ENCODE measurements at places on chromosomes 12 and 14.
A peak's percentile ranks its signal among the peaks of the same experiment; 100 is the strongest.

GRCh38 chr14:61106271-61106958, 125.4 kb downstream of the SLC38A6 start:
- DNase-seq, result no peak

DNA sequence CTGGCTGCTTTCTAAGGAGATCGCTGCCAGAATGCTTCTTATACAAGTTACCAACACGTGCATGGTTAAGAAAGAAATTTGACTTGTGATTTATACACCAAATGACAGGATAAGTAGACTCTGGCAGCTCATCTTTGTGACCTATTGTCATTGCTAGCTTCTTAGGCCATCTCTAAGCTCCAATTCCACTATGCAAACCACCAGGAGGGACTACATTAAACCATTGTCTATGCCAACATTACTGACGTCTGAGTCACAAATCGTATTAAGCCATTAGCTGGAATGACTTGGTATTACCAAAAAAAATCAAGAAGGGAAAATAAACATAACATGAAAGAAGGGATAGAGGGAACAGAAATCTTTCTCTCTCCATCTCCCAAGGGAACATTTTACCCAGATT, 15.8 kb upstream of the VPS33A start:
- DNase-seq, result no peak

GRCh38 chr12:118035190-118036041, 18.9 kb downstream of the RFC5 start:
- DNase-seq, result no peak

GRCh38 chr14:89465876-89466275, 48.8 kb upstream of the FOXN3 start:
- DNase-seq, result no peak

DNA sequence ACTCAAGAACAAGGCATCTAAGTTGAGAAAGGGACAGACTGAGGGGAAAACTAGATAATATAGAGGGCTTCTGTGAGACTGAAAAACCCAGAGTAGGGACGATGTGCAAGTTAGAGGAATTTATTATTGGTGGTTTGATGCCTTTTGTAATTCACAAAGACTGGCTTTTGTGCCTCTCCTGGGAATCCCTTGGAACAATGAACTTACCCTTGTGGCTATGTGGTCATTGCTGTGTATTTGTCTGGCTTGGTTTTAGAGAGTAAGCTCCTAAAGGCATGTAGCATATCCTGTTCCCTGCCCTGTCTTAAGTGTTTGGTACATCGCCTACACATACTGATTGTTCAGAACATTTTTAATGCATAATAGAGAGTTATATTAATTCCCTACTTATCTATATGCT, 26.6 kb downstream of the DCN start:
- no peak for DNase-seq

- no peak for DNase-seq
Measured at GRCh38 chr12:116303066-116303465, 25.6 kb upstream of the MED13L start.

DNA sequence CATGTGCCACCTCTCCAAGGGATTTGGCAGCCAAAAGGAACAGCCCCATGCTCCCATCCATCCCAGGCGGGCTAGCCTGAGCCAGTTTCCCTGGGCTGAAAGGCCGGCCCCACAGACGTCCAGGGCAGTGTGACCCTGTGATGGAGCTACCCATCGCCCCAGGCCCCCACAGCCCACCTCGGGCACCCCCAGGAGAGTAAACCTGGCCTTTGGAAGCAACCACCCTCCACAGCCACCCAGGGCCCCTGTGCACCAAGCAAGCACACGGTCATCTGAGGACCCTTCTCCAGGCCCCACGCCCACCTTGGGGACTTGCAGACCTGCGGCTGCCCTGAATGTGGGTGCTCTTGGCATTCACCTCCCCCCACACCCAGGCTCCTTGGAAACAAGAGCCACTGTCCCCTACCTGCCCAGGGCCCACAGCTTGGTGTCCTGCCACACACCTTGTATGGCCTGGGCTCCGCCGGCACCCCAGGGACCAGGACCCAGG, 8.4 kb downstream of the AHNAK2 start:
- no peak for DNase-seq

- DNase-seq, result no peak
Measured at GRCh38 chr12:4153343-4153892, 120.1 kb upstream of the CCND2 start.

DNA sequence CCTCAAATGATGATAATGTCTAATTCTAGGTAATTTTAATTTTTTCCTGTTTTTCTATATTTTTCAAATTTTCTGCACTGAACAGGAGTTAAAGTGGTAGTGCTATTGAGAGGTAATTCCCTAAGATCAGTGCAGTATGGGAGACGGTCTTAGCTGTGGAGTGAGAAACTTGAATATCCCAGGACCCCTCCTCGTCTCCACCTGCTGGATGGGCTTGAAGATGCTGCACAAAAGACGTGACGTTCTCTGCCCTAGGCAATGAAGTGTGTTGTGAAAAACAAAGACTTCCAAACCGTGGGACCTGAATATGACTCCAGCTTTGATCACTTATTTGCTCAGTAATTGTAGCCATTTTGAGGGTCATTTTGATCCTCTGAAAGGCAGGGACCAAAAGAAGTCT, 298.1 kb downstream of the VRK1 start:
- no peak for DNase-seq

DNA sequence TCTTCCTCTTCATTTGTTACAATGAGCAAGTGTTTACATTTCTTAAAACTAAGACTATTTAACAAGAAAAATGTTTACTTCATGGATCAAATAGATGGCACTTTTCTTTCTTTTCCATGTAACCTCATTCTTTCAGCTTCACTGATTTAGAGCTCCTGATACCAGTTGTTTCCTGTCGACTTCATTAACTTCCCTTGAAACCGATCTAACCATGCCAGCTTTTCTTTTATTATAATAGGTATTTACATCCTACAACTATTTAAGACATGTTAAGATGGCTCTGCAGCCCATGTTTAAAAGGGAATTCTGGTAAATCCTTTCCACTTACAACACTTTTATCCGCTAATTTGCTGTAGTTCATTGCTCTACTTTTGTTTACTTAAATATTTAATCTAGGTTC, 107.3 kb upstream of the DCN start:
- no peak for DNase-seq

- no peak for DNase-seq
Measured at GRCh38 chr14:68279777-68280233, 460.2 kb downstream of the RAD51B start.

DNA sequence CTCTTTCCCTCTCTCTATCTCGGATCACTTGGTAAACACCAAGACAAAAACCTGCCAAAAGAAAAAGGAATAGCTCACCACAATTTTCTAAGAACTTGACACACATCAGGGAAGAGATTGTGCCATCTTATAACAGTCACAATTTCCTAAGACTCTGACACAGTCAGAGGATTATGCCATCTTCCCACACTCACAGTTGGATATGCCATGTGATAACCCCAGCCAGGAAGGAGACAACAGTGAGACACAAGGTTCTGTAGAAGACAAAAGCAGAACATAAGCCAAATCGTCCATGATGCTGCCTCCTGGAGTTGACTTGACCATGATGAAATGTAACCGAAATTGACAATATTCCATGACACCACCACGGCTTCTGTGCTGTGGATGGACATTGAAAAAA, 2.8 kb upstream of the CLEC9A start:
- DNase-seq, result no peak

- DNase-seq, result no peak
Measured at GRCh38 chr14:33163600-33163999, 224.9 kb downstream of the NPAS3 start.

DNA sequence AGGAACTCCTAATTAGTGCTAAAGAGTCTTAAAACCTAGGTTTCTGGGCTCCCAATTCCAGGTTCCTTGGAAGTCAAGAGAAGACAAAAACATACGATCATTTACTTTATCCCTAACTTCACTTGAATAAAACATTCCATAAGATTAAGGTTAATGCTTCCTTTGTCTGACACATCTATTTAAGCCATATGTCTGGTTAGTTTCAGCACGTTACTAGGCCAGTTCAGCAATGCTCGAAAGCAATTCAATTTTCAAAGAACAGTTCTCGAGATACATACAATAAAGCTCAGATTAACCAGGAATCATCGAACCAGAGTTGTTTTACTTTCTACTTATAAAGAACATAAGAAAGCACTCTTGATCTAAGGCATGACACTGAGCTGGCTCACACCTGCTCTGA, 68.0 kb upstream of the POC1B start:
- DNase-seq, result no peak

DNA sequence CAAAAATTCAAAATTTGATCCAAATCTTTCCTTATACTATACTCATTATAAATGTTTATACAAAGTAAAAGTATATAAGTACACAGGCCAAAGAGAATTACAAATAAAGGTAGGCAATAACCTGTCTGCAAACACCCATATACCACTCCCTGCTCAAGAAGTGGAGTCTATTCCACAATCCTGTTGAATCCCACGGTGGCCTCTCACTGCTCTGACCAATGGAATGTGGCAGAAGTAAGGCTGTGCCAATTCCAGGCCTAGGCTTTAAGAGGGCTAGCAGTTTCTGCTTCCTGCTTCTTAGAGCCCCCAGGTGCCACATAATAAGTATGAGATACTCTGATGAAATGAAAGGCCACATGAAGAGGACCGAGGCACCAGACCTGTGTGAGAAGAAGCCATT, 79.8 kb upstream of the CFL2 start:
- no peak for DNase-seq

DNA sequence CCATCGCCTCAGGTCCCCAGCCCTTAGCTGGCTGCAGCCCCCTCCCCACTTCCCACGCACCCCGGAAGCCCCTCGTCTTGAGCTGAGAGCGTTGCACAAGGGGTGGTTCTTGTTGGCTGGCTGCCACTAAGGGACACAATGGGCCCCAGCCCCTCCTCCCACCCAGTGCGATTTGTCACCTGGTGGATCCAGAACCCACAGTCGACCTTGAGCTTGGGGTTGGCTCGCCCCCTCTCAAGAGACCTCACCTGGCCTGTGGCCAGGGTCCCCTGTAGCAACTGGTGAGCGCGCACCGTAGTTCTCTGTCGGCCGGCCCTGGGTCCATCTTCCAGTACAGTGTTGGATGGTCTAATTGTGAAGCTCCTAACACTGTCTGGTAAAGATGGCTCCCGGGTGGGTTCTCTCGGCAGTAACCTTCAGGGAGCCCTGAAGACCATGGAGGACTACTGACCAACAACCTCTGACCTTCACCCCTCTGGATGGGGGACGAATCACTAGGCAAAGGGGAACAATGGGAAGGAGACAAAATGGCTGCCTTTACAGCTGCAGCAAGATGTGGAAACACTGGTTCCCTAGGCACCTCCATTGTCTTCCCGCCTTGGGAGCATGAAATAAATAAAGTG, 6.6 kb downstream of the PHB2 start:
- no peak for DNase-seq

GRCh38 chr12:131860472-131861260, 32.5 kb downstream of the MMP17 start:
- no peak for DNase-seq

DNA sequence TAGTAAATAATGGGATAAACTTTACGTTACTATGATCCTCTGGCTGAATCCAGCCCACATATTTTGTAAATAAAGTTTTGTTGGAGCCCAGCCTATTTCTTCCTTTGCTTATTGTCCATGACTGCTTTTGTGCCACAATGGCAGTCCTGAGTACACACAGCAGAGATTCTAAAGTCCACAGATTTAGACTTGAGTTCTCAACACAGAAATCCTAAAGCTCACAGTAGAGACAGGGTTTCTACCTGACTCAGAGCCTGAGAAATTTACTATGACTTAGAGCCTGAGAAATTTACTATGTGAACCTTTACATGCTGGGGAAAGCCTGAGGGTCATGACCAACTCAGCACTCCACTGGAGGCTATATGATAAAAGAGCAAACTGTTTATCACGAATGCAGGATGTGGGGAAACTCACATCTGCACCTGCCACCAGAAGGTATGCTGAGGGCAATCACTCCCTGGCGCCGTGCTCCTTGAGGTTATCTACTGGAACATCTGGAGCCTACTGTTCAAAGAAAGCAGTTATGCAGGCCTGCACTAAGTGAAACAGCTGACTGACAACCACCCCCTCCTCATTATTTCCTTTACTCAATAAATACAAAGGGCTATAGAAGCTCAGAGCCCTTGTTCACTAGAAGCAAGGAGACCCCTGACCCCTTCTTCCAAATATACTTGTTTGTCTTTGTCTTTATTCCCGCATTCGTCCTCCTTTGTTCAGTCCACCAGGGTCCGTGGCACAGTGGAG, 52.6 kb upstream of the BICD1 start:
- DNase-seq, result no peak

- no peak for DNase-seq
Measured at GRCh38 chr12:53052419-53053217, 2.8 kb downstream of the TNS2 start.

- DNase-seq, result no peak
Measured at GRCh38 chr12:75938189-75938588, 93.4 kb downstream of the PHLDA1 start.

DNA sequence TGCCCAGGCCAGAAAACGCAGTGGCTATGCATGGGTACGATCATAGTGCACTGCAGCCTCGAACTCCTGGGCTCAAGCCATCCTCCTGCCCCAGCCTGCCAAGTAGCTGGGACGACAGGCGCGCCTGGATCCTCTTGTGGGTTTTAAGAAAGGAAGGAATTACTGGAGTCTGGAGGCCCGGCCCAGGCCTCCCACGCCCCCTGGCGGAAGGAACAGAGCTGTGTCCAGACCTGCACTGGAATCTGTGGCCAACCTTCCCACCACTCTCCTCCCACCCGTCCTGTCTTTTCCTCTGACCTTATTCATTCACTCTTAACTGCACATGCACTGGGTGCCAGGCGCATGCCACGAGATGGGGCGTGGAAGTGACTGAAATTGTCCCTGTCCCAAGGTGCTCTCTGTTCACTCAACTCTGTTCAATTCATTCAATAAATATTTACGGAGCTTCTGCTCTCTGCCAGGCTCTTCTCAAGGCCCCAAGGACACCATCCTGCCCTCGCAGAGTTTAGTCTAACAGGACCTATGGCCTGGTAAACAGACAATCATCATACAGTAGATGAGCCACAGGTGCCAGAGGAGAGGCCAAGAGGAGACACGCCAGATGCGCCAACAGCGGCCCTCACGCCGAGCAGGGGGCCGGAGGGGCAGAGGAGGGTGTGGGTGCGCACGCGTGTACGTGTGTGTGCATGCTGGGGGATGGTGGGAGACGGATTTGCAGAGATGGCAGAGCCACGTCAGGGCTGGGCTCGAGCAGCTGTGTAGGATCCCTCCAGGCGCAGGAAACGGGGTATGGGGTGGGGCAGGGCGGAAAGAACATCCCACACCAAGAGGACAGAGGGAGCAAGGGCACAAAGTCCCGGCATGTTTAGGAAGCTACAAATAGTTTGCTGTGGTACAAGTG, 13.7 kb upstream of the TMEM106C start:
- DNase-seq, result peak; percentile 78

- DNase-seq, result no peak
Measured at GRCh38 chr14:59009967-59010366, 178.5 kb upstream of the DAAM1 start.

- no peak for DNase-seq
Measured at GRCh38 chr12:78099806-78100205, 269.1 kb downstream of the NAV3 start.

GRCh38 chr12:80422550-80422949, 21.5 kb upstream of the PTPRQ start:
- no peak for DNase-seq

GRCh38 chr14:89760086-89760485, 194.4 kb downstream of the EFCAB11 start:
- DNase-seq, result no peak

Measured in mesothelial cell of epicardium (in vitro differentiated cells).